ENCODE measurements at places on chromosomes 2 and 18. TPM values are rescaled to one million over a fixed set of nuclear protein-coding genes. Genes with fewer than 3 reads are reported as not detected.

The NFATC1 gene
- 4.5 TPM for total RNA-seq

The PID1 gene
- 83.3 TPM for total RNA-seq

The ARPC2 gene
- 51.4 TPM for total RNA-seq

The ALPP gene
- 0.20 TPM for total RNA-seq

The PGAP1 gene
- 2.6 TPM for total RNA-seq

The HTR2B gene
- 0.35 TPM for total RNA-seq

The IL36G gene
- 0.20 TPM for total RNA-seq

The IL37 gene
- total RNA-seq = not detected

The GAL3ST2 gene
- total RNA-seq = 0.55 TPM

The GRHL1 gene
- total RNA-seq = 4.7 TPM

The DHRS9 gene
- total RNA-seq = 0.30 TPM

The GPC1 gene
- 29.4 TPM for total RNA-seq

The RMDN2 gene
- 16.4 TPM for total RNA-seq
